Glomerular endothelial cell (primary cell): ENCODE measurements at places on chromosomes 16 and 17.

GRCh38 chr17:79934653-79934970 is 95.4 kb upstream of the CBX4 start:
- no peak for DNase-seq

- DNase-seq = no peak
Observed at GRCh38 chr17:81549031-81549557, 3.1 kb downstream of the FAAP100 start.

DNA sequence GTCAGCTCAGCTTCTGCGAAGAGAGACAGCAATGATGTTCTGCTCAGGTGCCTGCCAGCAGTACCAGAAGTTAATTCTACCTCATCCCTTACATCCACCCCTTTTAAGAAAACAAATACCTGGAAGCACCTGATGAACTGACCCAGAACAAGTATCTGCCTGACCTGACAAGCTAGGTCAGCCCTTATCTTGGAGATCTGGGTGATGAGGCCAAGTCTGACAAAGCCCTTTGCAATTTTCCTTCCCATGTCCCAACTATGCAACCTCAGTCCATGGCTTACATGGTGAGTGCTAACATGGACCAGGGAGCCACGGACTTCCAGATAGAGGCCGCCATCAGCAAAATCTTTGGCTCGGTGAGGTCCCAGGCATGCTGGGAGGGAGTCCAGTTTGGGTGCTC is 3.6 kb downstream of the ACADVL start:
- no peak for DNase-seq

- no peak for DNase-seq
Observed at GRCh38 chr16:85901773-85902365, 2.9 kb downstream of the IRF8 start.

DNA sequence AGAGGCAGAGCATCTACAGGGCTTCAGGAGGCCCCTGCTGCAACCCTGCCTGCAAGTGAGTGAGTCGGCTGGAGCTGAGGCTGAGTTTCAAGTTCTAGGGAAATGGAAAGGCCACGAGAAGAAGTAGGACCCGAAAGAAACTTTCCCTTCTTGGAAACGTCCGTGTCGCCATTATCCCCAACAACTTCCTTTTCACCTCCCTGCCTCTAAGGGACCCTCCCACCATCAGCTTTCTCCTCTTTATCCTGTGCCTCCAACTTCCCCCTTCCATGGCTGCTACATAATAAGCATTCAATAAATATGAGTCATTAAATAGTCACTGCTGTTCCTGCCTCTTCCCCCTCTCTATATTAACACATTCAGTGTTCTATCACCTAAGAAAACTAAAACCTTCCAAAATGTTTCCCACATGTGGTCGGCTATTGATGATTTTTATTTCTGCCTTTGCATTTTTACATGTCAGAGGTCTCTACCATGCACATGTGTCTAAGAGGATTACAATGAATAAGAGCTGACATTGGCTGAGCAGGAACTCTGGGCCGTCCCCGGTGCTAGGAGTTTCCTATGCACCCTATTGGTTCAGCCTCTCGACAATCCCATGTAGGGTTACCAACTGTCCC is 115.9 kb upstream of the TNRC6C start:
- DNase-seq = no peak

DNA sequence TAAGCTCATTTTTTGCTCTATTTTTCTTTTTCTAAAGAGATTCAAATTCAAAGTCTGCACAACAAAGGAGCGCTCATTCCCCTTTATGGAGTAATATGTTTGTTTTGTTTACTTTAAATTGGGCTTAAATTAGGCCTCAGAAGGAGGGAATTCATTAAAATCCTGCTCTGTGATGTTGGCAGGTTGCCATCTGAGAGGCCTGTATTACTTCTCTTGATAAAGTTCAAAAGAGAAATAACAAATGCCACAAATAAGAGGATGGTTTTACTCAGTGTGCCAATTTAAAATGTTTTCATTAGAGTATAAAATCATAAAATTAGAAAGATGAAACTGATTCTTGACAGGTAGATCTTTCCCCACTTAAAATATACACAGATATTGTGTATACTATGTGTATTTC is 54.5 kb upstream of the HLF start:
- DNase-seq = no peak

GRCh38 chr16:50286681-50287080 is 20.3 kb downstream of the ADCY7 start:
- DNase-seq = no peak

- DNase-seq = no peak
Observed at GRCh38 chr17:73189417-73190099, 3.3 kb upstream of the COG1 start.

DNA sequence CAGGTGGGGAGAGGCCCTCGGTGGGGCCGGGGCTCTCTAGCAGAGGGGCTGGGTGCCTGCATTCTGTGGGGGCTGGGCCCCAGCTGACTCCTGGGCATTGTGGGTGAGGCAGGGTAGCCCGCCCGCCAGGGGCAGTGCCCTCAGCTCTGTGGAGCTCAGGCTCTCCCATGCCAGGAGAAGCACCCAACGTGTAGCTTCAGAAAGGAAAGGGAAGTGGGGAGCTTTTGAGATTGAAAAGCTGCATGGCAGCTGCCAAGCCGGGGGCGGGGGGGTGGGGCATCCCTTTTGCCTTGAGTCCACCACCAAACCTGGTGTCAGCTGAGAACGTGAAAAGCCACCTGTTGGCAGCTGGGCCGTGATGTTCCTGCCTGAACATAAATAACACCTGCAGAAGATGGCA is 192.1 kb upstream of the CIBAR2 start:
- no peak for DNase-seq

DNA sequence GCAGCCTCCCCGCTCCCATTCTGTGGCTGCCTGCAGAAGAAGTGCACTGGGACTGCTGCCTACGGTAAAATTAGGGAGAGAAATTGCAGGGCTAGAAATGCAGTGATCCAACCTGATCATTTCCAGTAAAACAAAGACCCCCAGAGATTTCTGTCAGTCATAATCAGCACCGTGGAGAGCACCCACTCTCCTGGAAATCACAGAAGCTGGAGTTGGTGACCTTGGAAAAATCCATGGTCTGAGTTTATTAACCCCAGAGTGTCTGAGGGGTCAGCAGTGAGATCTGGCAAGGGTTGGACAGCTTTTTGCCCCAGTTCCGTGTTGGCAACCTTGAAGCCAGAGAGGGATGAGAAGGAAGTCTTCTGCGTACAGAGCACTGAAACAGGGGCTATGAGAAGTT is 7.8 kb downstream of the SYCE1L start:
- no peak for DNase-seq

GRCh38 chr17:6346156-6346786 is 88.7 kb downstream of the AIPL1 start:
- no peak for DNase-seq

DNA sequence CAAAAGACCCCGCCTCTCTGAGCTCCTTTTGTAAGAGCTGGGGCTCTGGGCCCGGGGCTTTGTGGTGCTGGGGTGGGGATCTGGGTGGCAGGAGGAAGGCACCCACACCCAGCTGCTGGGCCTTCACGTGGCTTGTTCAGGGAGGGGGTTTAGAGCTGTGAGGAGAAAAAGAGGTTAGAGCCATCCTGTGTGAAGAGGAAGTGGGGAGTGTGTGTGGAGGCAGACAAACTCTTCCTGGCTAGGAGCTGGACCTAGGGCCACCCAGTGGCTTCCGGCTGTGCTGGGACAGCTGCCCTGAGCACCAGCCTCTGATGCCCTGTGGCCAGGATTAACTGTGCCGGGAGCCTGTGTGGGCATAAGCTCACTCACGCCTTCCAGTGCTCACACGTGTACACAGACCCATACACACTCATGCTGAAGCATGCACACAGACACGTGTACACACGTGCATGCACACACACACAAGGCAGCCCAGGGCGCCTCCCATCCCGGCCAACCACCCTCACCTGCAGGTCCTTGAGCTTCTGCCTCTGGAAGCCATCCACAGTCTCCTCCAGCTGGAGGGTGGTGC is 7.4 kb downstream of the CIBAR2 start:
- DNase-seq = no peak

GRCh38 chr17:64183815-64184214 is 53.9 kb upstream of the ERN1 start:
- DNase-seq = no peak

GRCh38 chr16:54503011-54503855 is 216.6 kb upstream of the IRX3 start:
- DNase-seq = no peak

DNA sequence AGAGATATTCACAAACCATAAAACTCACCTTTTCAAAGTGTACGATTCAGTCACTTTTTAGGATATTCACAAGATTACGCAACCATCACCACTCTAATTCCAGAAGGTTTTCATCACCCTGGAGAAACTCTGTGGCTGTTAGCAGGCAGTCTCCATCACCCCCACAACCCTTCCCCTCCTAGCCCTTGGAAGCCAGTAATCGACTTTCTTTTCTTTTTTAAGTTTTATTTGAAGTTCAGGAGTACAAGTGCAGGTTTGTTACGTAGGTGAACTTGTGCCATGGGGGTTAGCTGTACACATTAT is 363.5 kb downstream of the CPPED1 start:
- DNase-seq = no peak

DNA sequence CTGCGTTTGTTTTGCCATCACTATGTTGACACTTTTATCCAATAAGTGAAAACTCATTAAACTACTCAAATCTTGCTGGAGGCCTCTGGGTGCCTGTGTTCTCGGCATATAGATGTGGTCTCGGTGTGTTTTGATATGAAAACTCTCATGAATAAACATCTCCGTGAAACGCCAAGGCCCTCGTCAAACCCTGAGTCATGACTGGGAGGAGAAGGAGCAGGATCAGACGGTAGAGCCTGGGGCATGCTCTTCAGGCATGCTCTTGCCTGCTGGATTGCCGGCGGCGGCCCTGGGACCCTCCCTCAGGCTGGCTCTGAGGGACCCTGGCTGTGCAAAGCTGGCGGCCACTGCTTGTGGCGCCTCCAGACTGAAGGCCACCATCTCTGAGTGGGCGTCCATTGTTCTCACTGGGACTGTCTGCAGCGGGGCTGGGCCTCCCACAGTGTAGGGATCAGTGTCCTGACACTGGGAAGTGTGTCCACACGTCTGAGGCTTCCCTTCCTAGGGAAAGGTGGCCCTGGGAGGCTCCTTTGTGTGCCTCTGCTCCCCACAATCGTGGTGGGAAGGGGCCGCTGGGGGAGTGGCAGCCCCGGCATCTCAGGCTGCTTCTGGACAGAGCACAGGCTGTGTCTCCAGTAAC is 1.7 kb upstream of the NPB start:
- no peak for DNase-seq

- DNase-seq = no peak
Observed at GRCh38 chr16:80200079-80200478, 340.7 kb upstream of the DYNLRB2 start.

DNA sequence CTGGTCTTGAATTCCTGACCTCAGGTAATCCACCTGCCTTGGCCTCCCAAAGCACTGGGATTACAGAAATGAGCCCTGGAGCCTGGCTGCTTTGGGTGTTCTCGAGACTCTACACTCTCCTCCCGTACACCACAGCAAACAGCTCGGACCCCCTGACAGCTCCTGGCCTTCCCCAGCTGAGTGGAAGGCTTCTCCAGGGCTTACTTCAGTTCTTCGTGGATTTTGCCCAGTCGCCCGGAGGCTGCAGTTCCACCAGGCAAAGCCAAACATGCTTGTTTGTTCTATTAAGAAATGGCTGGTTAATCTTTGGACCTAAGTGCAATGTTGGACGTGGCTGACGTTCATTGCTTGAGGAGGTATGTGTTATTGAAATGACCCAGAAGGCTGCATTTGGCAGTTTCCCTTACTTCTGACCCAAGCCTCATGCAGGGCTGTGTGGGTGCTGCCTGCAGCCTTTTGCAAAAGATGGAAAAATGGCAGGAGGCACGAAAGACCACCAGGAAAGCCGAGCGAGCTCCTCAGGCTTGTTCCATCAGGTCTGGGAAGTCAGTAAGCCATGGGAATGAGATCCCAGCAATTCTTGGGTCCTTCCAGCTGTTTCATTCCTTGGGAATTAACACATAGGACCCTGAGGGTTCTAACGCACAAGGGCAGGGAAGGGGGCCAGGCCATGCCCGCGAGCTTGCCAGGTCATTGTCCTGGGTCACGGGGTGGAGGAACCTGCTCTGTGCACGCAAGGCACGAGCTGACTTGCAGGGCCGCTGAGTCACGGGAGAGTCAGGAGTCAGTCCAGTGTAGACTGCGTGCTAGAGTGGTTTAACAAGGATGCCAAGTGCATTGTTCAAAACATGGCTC is 23.9 kb upstream of the KLHDC4 start:
- DNase-seq = no peak

- no peak for DNase-seq
Observed at GRCh38 chr17:41800601-41801373, 11.0 kb downstream of the P3H4 start.

DNA sequence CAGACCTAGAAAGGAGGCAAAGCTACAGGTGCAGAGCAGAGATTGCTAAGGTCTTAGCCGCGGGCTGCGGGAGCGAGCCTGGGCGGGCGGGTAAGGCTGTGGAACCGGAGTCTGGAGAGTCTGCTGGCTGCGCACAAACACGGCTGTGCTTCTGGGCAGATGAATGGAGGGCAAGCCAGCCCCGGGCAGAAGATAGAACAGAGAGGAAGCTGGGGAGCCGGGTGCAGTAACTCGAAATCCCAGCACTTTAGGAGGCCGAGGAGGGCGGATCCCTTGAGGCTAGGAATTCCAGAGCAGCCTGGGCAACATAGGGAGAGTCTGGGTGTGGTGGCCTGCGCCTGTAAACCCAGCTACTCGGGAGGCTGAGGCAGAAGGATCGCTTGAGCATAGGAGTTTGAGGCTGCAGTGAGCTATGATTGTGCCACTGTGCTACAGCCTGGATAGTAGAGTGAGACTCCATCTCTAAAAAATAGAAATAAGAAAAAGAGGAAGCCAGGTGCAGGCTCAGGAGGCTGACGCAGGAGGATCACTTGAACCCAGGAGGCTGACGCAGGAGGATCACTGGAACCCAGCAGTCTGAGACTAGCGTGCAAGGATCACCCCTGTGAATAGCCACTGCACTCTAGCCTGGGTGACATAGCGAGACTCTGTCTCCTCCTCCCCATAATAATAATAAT is 56.3 kb downstream of the PITPNC1 start:
- no peak for DNase-seq

DNA sequence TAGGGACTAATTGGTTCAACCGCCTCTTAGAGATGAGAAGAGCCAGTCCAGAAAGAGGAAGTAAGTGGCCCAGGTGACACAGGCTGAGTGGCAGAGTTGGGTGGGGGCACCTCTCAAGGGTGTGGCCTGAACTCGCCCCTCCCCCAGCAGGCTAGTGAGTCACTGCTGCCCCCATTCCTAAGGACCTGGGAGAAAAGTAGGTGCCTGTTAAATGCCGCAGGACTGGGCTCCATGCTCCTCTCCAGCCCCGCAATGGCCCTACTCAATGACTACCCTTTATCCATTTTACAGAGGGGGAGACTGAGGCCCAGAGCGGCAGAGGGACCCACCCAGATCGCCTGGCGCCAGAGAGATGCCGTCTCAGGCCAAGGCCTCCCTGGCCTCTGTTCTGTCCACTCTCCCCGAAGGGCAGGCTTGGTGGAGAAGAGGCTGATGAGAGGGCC is 8.1 kb downstream of the TMEM235 start:
- DNase-seq = no peak

DNA sequence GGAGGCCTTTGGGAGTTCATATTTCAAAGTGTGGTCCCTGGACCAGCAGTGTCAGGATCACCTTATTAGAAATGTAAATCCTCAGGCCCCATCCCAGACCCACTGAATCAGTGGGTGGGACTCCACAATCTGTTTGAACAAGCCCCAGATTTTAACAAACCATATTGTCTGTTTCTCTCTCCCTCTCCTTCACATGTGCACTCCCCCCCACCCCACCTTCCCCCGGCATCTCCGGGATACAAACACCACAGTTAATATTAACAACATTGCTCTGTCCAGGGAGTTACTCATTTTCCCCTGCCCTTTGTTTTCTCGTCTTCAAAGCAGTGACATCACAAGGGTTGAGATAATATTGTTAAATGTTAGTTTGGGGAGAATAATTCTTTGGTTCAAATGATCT is 127.3 kb downstream of the KATNIP start:
- no peak for DNase-seq

GRCh38 chr17:77467521-77467920 is 326.8 kb downstream of the SEC14L1 start:
- no peak for DNase-seq
